GM23248 (cell line): ENCODE measurements at places on chromosomes 1 and 21.
A peak's percentile ranks its signal among the peaks of the same experiment; 100 is the strongest.

DNA sequence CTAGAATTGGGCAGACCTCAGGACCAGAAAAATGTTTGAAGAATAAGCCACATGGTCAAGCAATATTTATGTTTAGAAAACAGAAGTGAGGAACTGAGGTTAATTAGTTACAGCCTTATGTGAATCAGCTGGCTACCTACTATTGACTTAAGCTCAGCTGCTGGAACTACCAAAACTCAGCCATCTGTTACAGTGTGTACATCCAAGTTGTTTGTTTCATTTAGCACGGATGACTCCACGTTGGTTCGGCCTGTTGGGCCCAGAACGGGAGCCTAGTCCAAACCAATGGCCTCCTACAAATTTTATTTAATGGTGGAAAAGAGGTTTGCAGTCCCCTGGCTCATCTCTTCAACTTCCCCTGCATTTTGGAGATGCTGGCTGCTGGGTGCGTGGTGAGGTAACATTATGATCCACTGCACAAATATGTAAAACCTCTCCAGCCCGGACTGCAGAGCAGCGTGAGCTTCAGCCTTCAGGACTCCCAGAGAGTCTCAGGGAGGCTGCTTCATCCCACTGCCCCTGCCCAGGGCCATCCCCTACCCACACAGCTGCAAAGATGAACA lies 143.4 kb downstream of the ZZZ3 start:
- peak overlapping the region; percentile 47 for H3K4me3 ChIP-seq
- DNase-seq, result peak; percentile 94
- no peaks in the 10 kb centered on the region for H3K27me3 ChIP-seq
- H3K4me1 ChIP-seq, result peaks cover 86% of the 10 kb centered on the region
- peak overlapping the region; percentile 99 for H3K27ac ChIP-seq

GRCh38 chr1:40928699-40929098 lies 50.8 kb upstream of the CTPS1 start:
- no peaks in the 10 kb centered on the region for H3K27me3 ChIP-seq
- DNase-seq, result no peak
- no peaks in the 10 kb centered on the region for H3K4me1 ChIP-seq
- H3K27ac ChIP-seq, result no peak overlapping the region

- no peaks in the 10 kb centered on the region for H3K27me3 ChIP-seq
- peaks cover 69% of the 10 kb centered on the region for H3K4me1 ChIP-seq
- no peak overlapping the region for H3K27ac ChIP-seq
These were observed 32.4 kb downstream of the RGS5 start for GRCh38 chr1:163170331-163170730.

DNA sequence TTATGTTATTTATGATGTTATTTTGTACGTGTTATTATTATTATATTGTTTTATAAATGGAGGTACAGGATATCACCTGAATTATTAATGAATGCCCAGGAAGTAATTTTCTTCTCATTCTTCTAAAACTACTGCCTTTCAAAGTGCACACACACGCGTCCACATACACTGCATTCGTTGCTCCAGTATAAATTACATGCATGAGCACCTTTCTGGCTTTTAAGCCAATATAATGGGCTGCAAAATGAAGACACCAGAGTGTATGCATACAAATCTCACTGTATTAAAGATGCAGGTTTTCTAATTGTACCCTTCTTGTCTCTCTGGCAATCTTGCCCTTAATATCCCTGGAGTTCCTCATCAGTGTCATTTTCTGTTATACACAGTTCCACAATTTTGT lies 6.9 kb downstream of the RGS4 start:
- no peaks in the 10 kb centered on the region for H3K36me3 ChIP-seq
- no peaks in the 10 kb centered on the region for H3K27me3 ChIP-seq
- H3K4me1 ChIP-seq, result peaks cover 17% of the 10 kb centered on the region
- no peak overlapping the region for H3K27ac ChIP-seq

DNA sequence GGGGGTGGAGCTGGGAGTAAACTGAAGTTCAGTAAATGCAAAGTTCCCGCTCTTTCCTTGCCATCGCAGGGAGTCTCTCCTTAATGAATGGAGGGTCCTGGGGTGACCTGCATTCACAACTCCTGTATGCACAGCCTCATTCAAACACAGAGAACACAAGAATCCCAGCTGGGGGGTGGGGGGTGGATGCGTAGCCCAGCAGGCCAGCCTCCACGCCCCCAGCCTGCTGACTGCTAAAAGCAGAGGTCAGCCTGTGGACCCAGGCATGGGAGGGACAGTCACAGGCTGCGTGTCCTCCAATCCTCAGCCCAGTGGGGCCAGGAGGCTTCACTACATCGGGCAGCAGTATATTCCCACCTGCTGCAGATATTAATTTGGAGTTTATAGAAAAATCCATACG lies 263.1 kb downstream of the GRIK3 start:
- no peak overlapping the region for H3K4me3 ChIP-seq
- H3K36me3 ChIP-seq, result no peaks in the 10 kb centered on the region
- no peak overlapping the region for H3K27ac ChIP-seq
- H3K4me1 ChIP-seq, result no peaks in the 10 kb centered on the region
- no peak for DNase-seq
- no peaks in the 10 kb centered on the region; the same call in 1 of the 2 replicates for H3K27me3 ChIP-seq

DNA sequence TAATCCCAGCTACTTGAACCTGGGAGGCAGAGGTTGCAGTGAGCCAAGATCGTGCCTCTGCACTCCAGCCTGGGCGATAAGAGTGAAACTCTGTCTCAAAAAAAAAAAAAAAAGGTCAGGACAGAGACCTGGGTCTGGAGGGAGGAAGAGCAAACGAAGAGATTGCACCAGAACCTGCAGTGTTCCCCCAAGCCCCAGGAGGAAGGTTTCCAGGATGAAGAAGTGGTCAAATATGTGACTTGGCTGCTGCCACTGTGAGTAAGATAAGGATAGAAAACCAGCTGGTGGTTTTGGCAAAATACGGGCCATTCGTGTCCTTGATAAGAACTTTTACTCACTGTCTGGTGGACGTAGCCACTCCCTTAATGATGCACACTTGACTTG lies 42.2 kb downstream of the CLDN14 start:
- no peaks in the 10 kb centered on the region for H3K36me3 ChIP-seq
- H3K4me3 ChIP-seq, result no peak overlapping the region
- H3K4me1 ChIP-seq, result peaks cover 19% of the 10 kb centered on the region
- peak overlapping the region; percentile 38; the same call in 1 of the 2 replicates for H3K27ac ChIP-seq

DNA sequence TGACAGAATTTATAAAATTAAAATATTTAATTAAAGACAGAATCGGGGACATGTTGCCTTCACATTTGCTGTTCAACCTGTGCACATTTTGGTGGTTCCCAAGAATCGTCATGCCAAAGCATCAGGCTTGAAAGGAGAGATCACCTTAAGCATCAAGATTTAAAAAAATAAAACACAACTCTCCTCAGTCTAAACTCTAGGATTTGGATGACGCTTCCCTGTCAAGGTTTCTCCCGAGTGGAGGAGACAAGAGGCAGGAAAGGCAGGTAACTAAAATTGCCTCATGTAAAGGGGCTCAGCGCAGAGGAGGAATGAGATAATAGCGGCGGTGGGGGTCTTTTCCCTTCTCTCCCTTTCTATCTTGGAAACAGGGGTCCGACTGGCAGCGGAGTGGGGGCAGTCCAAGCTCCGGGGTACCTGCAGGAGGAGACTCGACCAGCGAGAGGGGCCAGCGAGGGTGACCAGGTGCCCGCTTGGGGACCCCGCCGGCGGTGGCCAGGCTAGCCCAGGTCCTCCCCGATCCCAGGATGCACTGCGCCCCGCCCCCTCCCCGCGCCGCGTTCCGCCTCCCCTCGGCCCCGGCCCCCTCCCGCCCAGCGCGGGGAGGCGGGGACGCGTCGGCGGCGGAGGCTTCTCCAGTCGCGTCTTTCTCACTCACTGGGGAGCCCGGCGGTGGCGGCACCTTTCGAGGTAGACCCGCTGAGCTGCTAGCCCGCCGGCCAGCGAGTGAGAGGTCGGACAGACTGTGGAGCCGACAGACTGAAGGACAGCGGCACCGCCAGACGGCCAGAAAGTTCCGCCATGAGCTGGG lies at the start of gene FNBP1L:
FNBP1L (plus strand) TSS at position 638 of the 811 bp plus-strand sequence; CDS start at position 802, 164 bp downstream.
- DNase-seq, result peak; percentile 76
- H3K27me3 ChIP-seq, result no peaks in the 10 kb centered on the region
- H3K4me3 ChIP-seq, result peak within 1 kb of the TSS; percentile 93

GRCh38 chr1:89635825-89636815 lies 3.2 kb downstream of the LRRC8C start:
- peak overlapping the region; percentile 36 for H3K4me3 ChIP-seq
- peak overlapping the region; percentile 49 for H3K27ac ChIP-seq
- H3K36me3 ChIP-seq, result no peaks in the 10 kb centered on the region

GRCh38 chr1:229019663-229020271 lies 251.1 kb upstream of the RAB4A start:
- H3K27ac ChIP-seq, result no peak overlapping the region
- H3K4me1 ChIP-seq, result peaks cover 1% of the 10 kb centered on the region
- H3K4me3 ChIP-seq, result no peak overlapping the region
- peaks cover 20% of the 10 kb centered on the region; the same call in 1 of the 2 replicates for H3K27me3 ChIP-seq
- no peak for DNase-seq

GRCh38 chr21:41158026-41158425 lies 9.9 kb upstream of the BACE2 start:
- no peaks in the 10 kb centered on the region for H3K27me3 ChIP-seq
- no peak overlapping the region for H3K27ac ChIP-seq
- peak; percentile 20 for DNase-seq
- H3K4me3 ChIP-seq, result no peak overlapping the region

DNA sequence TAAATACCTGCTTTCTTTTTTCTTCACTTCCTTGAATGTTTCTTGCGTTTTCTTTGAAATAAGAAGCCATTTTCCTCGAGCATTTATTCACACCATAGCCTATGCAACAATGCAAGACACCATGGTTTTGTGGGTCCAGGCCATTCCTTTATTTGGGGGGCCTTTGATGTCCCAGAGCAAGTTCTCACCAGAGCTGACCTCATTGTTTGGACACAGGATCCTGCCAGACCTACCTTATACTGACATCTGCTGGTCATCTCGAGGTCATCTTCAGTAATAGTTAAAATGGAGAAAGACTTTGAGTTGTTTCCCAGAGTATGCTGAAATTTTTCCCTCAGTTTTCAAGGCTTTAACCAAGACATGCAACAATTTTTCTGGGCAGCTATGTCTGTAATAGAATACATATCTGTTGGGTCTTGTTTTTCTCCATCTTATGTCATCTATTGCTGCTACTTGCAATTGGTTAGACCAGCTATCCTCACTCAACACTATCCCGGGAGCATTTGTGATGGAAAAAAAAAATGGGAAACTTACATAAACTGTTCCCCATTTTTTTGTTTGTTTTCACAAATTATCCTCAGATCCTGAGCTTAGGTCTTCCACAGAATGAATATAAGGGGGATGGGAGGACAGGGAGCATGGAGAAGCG lies 34.0 kb upstream of the BACE2 start:
- no peak overlapping the region for H3K27ac ChIP-seq
- peak; percentile 72 for DNase-seq
- H3K4me1 ChIP-seq, result 0 out of 2 replicates have a peak, but pooled peaks cover 3% of the 10 kb centered on the region
- no peaks in the 10 kb centered on the region for H3K36me3 ChIP-seq

GRCh38 chr1:202658251-202658759 lies 51.9 kb downstream of the SYT2 start:
- H3K4me1 ChIP-seq, result no peaks in the 10 kb centered on the region
- no peak for DNase-seq
- no peaks in the 10 kb centered on the region for H3K36me3 ChIP-seq
- peaks cover 44% of the 10 kb centered on the region for H3K27me3 ChIP-seq
- H3K27ac ChIP-seq, result no peak overlapping the region
- no peak overlapping the region for H3K4me3 ChIP-seq

DNA sequence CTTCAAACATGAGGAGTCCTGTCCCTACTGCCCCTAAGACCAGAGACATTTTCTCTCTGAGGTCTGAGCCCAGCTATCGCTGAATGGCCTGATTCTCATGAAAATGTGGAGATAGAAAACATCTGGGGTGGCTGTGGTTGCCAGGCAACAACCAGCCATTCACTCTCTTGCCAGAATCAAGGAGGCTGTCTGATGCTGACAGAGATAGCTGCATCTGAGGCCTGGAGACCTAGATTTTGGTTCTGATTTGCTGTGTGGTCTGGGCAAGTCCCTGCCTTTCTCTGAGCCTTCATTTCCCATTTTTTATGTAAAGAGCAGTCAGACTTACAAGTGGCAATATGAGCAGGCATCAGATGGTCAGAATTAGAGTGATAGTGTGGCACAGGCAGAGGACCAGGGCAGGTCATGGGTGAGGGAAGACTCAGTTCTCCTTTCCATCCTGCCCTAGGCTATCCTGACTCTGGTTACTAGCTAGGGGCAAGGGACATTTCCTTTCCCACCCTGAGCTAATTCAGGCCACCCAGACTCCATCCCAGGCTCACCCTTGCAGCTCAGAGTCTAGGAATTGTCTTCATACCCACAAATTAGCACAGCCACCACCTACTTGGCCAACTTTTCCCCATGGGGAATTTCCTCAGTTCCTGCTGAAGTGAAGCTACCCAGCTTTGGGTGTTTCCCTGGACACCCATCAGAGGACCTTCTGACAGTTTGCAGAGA lies 20.0 kb upstream of the RNF19B start:
- H3K27me3 ChIP-seq, result no peaks in the 10 kb centered on the region
- DNase-seq, result peak; percentile 67
- peak overlapping the region; percentile 38 for H3K27ac ChIP-seq
- H3K36me3 ChIP-seq, result no peaks in the 10 kb centered on the region
- peaks cover 32% of the 10 kb centered on the region for H3K4me1 ChIP-seq

- no peak overlapping the region for H3K4me3 ChIP-seq
- H3K27me3 ChIP-seq, result no peaks in the 10 kb centered on the region
- H3K36me3 ChIP-seq, result no peaks in the 10 kb centered on the region
These were observed 6.4 kb upstream of the GPR157 start for GRCh38 chr1:9135073-9135836.

GRCh38 chr21:40685141-40685540 lies 161.8 kb downstream of the DSCAM start:
- H3K4me3 ChIP-seq, result no peak overlapping the region
- no peaks in the 10 kb centered on the region for H3K36me3 ChIP-seq
- H3K4me1 ChIP-seq, result no peaks in the 10 kb centered on the region

DNA sequence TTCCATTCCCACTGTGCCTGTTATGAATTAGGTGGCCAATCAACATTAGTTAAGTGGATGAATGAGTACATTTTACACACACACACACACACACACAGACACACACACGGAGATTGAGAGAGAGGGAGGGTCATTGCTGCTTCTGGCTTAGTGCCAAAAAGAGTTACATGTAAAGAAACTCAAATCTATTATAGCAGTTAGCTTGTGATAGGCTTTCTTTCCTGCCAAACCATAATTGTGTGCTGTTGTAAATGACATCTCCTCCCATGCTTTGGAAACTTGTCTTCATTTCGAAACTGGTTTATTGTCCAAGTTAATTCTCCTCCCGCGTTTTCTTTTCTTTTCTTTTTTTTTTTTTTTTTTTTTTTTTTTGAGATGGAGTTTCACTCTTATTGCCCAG lies 1.4 kb upstream of the MT1HL1 start:
- H3K27ac ChIP-seq, result no peak overlapping the region
- no peak for DNase-seq
- no peaks in the 10 kb centered on the region for H3K36me3 ChIP-seq
- no peak overlapping the region for H3K4me3 ChIP-seq
